ENCODE measurements at places on chromosomes 1 and 21.
A peak's percentile ranks its signal among the peaks of the same experiment; 100 is the strongest.

GRCh38 chr1:157034137-157034800 is 11.3 kb downstream of the ARHGEF11 start:
- DNase-seq, result peak; percentile 87

GRCh38 chr1:230208619-230209261 is 141.7 kb downstream of the GALNT2 start:
- no peak for DNase-seq

GRCh38 chr1:6095511-6096242 is 50.0 kb downstream of the KCNAB2 start:
- no peak for DNase-seq

GRCh38 chr1:180112984-180113647 is 41.6 kb upstream of the QSOX1 start:
- DNase-seq, result no peak

- DNase-seq, result no peak
Measured at GRCh38 chr1:164440232-164440631, 118.8 kb upstream of the PBX1 start.

GRCh38 chr1:205452933-205453332 is 2.9 kb downstream of the BLACAT1 start:
- no peak for DNase-seq

- DNase-seq, result peak; percentile 6
Measured at GRCh38 chr1:27719286-27720251, 6.2 kb upstream of the FAM76A start.

DNA sequence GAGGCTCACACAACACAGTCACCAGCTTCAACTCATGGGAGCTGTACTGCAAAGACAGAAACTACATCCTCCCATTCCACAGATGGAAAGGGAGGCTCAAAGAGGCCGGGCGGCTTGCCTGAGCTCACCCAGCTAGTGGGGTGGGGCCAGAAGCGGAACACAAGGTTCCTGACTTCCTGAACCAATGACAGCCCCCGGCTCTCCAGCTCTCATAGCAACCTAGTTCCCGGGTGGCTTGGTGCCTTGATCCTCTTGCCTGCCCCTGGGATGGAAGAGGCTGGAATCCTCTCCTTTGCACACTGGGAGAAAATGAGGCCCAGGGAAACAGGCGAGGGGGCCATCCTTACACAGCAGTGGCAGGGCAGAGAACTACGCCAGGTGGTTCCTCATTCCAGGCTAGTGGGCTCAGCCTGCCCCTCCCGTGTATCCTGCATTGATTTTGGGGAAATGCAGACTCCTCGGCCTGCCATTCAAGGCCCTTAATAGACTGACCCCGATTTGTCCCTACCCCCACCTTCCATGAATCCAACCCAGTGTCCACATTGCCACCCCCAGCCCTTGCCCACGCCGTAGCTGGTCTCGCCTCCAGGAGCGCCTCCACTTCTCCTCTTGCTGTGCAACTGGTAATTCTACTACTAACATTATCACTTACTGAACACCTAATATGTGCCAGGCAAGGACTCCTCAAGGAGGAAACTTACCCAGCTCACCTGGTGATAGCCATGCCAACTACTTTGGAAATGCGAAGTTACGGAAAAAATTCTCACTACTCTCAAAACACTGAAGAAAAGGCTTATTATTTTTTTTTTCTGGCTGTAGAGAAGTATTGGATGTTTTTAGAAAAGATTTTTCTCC is 5.0 kb downstream of the RAP1GAP start:
- no peak for DNase-seq

DNA sequence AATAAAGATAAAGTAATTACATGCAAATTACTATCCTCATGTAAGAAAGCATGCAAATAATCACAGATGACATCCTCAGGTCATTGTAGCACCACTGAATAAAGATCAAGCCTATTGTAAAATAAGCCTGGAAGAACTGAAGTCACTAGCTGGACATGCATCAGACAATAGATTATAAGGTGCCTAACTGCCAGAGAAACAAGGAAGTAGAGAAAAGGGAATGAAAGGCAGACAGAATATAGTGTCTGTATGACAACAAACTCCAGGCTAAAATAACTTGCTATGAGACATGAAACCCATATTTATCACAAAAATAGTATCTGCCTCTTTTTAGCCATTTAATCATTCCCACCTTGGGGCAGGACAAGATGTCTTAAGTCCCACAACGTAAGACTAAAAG is 108.7 kb downstream of the ENAH start:
- DNase-seq, result no peak

DNA sequence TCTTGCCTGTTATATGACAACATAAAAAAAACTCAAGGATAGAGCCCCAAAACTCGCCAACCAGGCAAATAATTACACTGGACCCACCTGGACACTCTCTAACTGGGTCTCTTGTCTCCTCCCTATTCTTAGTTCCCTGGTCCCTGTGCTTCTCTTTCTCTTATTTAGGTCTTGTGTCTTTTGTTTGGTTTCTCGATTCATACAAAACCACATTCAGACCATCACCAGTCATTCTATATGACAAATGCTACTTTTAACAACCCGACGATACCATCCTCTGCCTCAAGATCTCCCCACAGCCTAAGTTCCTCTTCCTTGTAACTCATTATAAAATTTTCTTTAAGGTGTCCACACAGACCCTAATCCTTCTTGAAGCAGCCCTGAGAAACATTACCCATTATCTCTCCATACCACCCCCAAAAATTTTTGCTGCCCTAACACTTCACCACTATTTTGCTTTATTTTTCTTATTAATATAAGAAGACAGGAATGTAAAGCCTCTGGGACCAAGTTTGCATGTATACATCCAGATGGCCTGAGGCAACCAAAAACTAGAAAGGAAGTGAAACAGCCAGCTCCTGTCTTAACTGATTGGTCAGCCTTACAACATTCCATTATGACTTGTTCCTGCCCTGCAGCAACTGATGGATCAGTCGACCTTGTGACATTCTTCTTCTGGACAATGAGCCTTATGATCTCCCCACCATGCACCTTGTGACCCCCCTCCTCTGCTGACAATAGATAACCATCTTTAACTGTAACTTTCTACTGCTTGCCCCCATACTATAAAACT is 638.2 kb downstream of the AMY1C start:
- DNase-seq, result peak; percentile 21

DNA sequence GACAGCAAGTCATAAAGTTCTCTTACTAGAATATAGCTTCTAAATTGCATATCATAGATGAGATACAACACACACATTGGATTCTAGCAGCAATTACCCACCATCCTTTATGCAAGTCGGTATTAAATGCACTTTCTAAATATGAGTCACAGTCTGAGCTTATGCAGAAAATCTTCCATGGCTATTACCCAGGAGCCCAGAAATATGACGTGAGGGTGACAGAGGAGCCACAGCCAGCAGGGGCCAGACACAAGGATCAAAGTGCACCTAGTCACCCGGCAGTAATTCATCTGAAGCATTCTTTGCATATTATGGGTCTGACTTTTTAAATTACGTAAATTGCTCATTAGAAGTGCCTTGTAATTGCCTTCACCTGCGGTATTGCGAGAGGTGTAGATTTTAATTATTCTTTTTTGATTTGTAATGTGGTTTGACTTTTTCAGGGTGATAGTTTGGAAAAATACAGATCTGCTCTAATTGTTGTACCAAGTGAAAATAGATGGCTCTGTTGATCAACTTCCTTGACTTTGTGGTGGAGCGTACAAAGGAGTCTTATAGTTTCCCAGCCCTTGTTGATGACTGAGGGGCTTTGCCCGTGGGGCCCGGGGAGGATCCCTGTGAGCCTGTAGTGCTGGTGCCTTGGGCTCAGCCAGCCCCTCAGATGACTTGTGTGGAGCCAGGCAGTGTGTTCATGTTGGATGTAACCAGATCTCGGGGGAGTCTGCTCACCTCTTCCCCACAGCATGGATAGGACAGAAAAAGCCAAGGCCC is 470.0 kb upstream of the VAMP3 start:
- peak; percentile 20 for DNase-seq

DNA sequence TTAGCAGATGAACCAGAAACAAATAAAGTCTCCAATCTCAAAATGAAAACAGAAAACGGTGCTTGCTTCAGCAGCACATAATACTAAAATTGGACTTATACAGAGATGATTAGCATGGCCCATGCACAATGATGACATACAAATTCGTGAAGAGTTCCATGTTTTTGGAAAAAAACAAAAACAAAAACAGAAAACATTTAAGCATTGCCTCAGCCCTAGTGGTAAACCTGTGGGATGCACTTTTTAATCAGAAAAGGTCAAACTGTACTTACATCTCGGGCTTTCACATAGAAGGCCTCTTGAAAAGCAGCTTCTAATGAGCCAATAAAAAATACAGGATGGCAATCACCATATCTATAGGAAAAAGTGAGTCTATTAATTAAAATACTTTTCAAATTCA is 159.1 kb upstream of the DMRTA2 start:
- no peak for DNase-seq

DNA sequence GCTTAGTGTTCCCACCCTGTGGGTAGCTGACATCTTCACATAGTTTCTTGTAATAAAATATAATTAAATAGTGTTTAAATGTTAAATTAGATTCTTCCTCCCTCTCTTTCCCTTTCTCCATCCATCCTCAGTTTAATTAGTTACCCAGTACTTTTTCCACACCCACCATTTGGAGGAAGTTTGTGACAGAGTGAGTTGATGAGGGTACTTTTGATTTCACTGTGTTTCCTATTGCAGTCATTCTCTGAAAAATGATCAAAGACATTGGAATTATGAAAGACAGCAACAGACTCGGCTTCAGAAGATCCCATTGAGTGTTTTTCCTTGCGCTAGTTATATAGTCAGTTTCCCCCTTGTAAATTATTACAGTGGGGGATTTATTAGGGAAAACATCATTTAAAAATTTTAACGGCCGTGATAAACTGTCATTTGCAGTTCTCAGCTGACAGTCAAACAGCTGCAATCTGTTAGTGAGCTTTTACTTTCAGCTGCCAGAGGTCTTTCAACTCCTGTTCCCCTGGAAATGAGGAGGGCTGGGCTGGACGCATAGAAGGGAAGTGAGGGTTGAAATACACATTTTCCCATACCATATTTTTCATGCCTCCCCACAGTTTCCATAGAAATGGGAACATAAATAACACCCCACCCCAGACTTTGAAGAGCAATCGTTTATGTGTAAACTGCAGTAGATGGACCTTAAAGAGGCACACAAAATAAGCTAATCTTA is 61.3 kb upstream of the CACYBP start:
- no peak for DNase-seq

GRCh38 chr1:106924360-106924759 is 132.1 kb upstream of the PRMT6 start:
- no peak for DNase-seq

DNA sequence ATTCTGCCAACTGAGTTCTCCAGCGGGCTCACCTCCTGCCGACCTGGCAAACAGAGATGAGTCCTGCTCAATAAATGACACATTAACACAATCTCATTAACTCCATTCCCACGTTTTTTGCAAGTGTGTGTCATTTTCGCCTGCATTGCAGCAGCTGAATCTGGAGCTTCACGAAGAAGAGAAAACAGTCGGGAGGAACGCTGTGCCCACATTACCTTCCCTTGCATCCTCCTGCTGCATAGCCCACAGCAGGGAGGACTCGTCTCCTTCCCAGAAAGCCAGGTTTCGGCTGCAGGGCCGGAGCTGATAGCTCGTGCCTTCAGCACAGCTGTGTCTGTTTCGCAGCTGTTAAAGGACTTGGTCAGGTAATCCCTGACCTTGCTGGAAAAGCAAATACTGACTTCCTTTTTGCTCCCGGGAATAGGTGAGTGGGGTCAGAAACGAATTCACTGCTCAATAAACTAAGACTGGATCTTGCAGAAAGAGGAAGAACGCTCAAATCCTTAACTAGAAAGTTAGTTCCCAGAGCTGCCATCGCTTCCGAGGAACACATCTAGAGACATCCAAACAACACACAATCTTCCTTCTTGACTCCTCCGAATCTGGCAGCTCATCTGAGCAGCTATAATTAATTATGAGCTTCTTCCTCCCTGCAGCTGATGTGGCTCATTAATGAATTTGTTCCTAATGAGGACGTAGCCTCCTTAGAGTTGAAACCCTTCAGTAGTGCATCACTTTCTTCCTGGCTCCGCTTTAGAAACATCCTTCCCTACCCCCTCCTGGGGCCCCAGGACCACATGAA is 33.0 kb downstream of the KANK4 start:
- no peak for DNase-seq

DNA sequence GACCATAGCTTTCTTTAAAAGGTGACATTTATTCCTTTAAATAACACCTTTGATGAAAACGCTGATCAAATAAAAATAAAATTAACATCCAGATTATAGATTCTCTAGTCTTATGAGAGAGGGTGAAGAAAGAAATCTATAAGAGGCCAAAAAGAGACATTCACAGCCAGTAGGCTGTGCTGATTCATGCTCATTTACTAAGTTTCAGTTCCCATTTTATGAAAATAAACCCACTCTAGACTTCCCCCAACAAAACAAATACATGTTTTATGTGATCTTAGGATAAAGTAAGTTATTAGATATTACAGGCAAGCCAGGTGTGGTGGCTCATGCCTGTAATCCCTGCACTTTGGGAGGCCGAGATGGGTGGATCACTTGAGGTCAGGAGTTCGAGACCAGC is 21.1 kb downstream of the ESRRG start:
- DNase-seq, result no peak

DNA sequence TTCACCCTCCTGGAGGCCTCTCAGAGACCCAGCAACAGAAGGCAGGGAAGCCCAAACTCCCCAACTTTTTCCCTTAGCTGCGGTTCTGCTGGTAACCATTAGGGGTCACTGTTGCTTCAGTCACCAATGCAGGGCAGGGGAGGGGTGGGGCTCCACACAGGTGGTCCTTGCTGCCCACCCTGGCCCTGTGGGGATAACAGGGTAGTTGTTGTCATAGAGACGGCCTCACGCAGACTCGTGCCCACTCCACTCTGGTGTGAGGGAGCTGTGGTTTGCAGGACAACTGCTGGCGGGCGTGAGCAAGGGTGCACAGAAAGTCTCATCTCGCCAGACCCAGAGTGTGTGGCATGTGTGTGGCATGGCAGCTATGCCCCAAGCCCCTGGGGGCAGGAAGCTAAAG is 19.9 kb downstream of the INSRR start:
- peak; percentile 67 for DNase-seq

- no peak for DNase-seq
Measured at GRCh38 chr1:8349961-8350360, 32.0 kb downstream of the SLC45A1 start.

GRCh38 chr1:94677714-94678113 is 136.2 kb upstream of the F3 start:
- DNase-seq, result no peak
